H4 (cell line): ENCODE measurements at places on chromosomes 5 and 9.

DNA sequence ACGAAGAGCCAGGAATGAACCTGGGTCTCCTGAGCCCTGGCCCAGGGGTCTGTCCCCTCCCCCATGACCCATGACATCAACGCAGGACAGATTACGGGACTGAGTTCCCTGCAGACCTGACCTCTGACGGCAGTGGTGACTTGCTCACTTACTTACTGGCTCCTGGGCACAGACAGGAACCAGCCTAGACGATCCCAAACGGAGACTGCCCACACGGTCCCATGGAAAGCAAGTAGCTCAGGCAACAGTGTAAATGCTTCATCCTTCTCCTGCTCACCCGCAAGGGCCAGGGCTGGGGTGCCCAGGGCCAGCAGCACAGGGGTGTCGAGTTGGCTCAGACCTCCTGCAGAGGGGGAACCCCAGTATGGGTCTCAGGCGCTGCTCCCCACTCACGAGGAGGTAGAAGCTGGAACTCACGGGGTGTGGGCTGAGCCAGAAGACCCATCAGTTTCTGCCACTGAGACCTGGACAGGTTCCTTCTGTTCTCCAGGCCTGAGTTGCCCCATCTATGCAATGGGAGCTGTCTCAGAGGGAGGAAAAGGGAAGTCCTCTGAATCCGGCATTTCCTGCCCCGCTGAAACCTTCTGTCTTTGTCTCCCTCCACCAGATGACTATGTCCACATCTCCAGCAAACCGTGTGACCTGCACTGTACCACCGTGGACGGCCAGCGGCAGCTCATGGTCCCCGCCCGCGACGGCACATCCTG is 5.6 kb downstream of the ADAMTSL2 start:
- no peak for DNase-seq

GRCh38 chr9:104743376-104743985 is 4.0 kb upstream of the NIPSNAP3A start:
- DNase-seq, result peak; percentile 65

- no peak for DNase-seq
Measured at GRCh38 chr5:10856071-10856470, 95.0 kb upstream of the DAP start.

GRCh38 chr5:54590824-54591223 is 73.3 kb downstream of the SNX18 start:
- DNase-seq, result no peak

DNA sequence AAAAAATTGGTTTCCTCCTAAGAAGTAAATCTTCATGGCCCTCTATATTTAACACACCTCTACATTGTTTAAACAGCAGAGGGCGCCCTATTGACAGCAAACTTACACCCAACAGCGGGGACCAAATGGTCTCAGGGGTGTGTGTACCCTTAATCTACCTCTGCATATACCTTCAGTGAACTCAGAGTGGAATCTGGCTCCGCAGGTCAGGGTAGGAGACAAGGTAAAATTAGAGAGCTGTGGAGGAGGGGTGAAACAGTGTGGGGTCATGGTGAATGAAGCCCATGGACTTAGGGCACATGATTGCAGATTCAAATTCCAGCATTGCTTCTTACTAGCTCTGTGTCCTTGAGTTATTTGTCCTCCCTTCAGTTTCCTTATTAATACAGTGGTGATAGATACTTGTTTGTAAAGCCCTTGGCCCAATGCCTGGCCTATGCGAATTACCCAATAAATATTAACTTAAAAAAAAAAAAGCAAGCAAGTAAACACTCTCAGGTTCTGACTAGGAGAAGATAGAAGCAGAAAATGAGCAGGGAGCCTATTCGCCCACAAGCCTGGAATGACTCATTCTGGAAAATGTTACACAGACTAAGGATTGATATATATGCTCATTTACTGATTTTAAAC is 122.9 kb downstream of the CAVIN4 start:
- no peak for DNase-seq

DNA sequence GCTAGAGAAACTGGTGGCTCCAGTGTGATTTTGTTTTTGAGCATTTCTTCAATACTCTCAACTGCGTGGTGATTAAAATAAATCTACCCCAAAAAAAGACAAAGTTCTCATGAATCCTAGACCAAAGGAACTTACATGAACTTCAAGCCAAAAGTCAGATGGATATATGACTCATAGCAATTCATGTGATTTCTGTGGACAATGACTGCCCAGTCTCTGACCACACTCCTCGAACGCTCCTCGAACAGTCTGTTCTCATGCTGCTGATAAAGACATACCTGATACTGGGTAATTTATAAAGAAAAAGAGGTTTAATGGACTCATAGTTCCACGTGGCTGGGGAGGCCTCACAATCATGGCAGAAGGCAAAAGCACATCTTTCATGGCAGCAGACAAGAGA is 46.4 kb upstream of the CEP78 start:
- no peak for DNase-seq
